ENCODE measurements at places on chromosomes 3 and 15.
A peak's percentile ranks its signal among the peaks of the same experiment; 100 is the strongest.

- peak; percentile 33 for DNase-seq
These were observed 45.1 kb downstream of the ZBTB38 start for GRCh38 chr3:141413391-141413790.

GRCh38 chr3:185215873-185216606 lies 37.8 kb downstream of the EHHADH start:
- DNase-seq, result no peak

DNA sequence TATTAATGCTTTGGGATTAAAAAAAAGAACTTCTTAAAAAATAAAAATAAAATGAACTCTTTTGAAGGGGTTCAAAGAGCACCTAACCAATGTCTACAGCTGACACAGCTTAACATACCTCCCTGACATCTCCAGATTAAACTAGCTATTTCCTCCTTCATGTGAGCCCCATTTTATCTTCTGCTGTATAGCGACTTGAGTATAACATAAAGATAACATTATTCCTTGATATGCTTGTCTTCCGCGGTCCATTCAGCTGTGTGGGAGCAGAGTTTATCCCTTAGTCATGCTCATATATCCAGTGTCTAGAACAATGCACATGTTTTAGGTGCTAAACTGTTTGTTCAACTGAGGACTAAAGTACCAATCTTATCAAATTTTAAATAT lies 7.8 kb upstream of the CHRM5 start:
- DNase-seq, result no peak

DNA sequence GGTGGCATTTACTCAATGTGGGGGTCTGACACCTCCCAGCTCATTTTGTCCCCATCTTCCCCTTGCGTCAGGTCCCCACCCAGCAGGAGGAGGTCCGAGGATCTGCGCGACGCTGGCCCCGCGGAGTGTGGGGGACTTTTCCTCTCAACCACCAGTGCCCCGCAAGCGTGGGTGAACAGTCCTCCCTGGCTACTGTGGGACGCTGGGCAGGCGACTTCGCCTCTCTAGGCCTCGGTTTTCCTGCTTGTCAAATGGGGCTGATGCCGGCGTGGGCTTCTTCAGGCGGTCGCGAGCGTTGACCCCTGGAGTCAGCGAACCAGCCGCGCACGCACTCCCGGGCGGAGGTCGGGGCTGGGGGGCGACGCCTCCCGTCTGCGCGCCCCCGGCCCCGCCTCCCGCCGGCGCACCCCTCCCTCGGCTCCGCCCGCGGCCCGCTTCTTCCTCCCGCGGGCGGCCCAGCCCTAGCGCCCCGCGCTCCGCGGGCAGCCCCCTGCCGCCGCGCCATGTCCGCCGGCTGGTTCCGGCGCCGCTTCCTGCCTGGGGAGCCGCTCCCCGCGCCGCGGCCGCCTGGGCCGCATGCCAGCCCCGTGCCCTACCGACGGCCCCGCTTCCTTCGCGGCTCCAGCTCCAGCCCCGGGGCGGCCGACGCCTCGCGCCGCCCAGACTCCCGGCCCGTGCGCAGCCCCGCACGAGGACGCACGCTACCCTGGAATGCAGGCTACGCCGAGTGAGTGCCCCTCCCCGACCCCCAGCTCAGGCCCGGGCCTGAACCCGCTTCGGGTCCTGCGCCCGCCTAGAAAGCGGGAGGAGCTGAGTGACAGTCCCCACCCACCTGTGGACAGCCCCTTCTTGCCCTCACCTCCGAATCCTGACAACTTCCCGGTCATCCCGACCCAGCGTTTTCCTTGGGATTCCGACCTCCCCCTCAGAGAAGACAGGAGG lies at the start of gene PPM1M:
PPM1M (plus strand) TSS at position 438 of the 942 bp plus-strand sequence; CDS start at position 504, 66 bp downstream.
- DNase-seq, result peak; percentile 75

DNA sequence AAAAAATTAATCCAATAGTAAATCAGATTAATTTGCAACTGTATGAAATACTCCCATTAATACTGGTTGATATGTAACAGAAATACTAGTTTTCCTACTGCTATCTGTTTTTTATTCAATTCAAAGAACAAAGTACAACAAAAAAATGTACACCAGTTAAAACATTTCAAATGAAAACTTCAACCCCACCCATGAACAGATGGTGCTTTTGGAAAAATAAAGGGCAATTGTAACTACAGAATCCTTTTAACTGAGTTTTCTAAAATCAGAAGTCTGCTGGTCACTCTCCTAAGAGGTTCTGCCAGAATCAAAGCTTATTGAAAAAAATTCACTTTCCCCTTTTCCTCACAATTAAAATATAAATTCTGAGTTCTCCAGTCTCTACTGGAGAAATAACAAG lies 34.3 kb downstream of the DENND6A start:
- no peak for DNase-seq

GRCh38 chr3:138946663-138947494 lies at the start of the genes FOXL2 and FOXL2NB:
FOXL2 (minus strand) TSS chr3:138947137; CDS start chr3:138946722, 415 bp downstream.
FOXL2NB (plus strand) TSS chr3:138947217; CDS start chr3:138947365, 148 bp downstream.
- DNase-seq, result peak; percentile 32

DNA sequence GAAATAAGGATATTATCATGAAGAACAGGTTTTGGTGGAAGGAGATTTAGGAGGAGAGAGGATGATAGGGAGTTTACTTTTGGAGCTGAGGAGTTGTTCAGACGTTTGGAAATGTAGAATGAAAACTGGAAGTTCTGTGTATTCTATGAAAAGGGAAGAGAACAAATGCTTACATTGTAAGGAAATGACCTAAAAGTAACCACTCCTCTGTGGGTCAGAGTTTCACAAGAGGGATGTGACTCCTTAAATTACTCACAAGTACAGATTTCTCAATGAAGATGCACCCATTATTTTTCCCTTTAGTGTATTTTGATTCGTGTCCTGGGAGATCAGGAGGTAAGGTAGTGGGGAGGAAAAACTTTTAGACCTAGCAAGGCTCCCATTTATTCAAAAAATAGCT lies 4.0 kb downstream of the RNF13 start:
- no peak for DNase-seq

- no peak for DNase-seq
These were observed 7.7 kb downstream of the GTF2A2 start for GRCh38 chr15:59649603-59650002.

GRCh38 chr3:131047582-131047981 lies 20.9 kb downstream of the NEK11 start:
- no peak for DNase-seq

Data from activated naive CD4-positive, alpha-beta T cell treated with anti-CD3 and anti-CD28 coated beads, Interleukin-2, amount 10 ng/mL, durations not matched to agents 7 days and 5 days (primary cell).